ENCODE measurements at places on chromosomes 6 and 20.
A peak's percentile ranks its signal among the peaks of the same experiment; 100 is the strongest.

DNA sequence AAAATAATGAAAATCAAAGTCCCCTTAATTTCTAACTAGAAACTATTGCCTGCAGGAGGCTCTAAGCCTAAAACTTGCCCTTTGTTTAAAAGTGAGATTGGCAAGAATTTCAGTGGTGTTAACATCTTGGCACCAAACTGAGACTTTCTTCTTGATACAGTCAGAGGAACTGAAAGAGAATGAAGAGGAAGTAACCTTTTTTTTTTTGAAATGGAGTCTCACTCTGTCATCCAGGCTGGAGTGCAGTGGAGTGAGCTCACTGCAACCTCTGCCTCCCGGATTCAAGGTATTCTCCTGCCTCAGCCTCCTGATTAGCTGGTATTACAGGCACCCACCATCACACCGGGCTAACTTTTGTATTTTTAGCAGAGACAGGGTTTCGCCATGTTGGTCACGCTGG lies 3.6 kb downstream of the DOP1A start:
- no peak for DNase-seq
- no peak overlapping the region for H3K4me3 ChIP-seq
- H3K27ac ChIP-seq = no peak overlapping the region
- H3K27me3 ChIP-seq = no peaks in the 10 kb centered on the region
- peaks cover 16% of the 10 kb centered on the region for H3K4me1 ChIP-seq
- no peaks in the 10 kb centered on the region for H3K36me3 ChIP-seq

GRCh38 chr20:57240581-57241362 lies 25.7 kb downstream of the BMP7 start:
- no peaks in the 10 kb centered on the region for H3K4me1 ChIP-seq
- no peak overlapping the region for H3K4me3 ChIP-seq
- H3K36me3 ChIP-seq = no peaks in the 10 kb centered on the region

GRCh38 chr6:85672050-85672449 lies 29.4 kb upstream of the SYNCRIP start:
- H3K27me3 ChIP-seq = no peaks in the 10 kb centered on the region
- peak overlapping the region; percentile 28 for H3K27ac ChIP-seq
- no peak for DNase-seq
- no peak overlapping the region for H3K4me3 ChIP-seq

DNA sequence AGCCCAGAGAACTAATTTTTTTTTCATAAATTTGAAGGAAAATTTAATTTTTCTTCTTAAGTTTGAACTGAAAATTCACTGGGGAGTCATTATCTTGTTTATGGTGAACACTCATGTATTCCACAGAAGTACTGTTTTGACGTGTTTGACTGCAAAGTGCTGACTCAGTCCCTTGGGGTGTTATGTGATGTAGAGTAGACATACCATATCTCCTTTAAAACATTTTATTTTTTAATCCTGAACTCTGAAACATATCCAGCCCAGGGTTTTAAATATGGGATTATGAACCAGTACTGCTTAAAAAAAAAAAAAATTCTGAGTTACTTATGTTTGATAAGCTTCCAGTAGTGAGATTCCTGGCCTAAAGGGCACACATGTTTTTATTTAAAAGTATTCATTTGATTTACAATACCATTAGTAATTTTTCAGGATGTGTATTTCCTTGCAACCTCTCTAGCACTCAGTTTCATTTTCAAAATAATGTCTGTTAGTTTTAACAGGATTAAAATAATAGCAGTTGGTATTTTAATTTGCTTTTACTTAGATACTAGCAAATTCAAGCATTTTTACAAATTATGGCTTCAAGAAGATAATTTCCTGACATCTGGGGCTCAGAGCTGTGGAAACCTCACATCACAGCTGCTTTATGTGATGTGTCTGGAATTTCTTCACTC lies 81.7 kb upstream of the PDE10A start:
- H3K36me3 ChIP-seq = no peaks in the 10 kb centered on the region
- no peak overlapping the region for H3K27ac ChIP-seq
- no peak overlapping the region for H3K4me3 ChIP-seq

DNA sequence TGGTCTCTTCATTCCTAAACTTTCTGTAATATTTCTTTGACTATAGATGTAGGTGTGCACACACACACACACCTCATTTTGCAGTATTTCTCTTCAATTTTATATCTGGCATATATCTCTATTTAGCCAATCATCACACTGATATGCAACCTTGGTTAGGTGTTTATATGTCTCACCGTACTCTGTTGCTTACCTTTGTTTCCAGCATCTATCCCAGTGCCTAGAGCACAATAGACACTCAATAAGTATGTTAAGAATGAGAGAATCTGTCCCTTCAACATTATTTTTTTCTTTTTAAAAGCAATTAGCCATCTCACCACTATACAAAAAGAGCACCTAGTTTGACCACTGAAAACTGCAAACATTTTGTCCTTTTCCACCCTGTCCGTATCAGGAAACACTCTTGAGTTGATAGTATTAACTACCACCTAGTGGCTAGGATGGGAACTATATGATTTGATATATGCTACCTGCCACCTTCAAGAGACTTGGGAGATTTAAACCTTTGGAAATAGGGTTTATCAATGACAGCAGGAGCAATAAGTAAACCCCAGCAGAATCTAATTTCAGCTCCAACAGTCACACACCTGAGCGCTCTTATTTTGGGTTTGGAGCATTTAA lies 48.7 kb upstream of the RSPO3 start:
- no peaks in the 10 kb centered on the region for H3K36me3 ChIP-seq
- H3K4me3 ChIP-seq = no peak overlapping the region
- H3K4me1 ChIP-seq = no peaks in the 10 kb centered on the region
- no peaks in the 10 kb centered on the region for H3K27me3 ChIP-seq
- H3K27ac ChIP-seq = no peak overlapping the region
- DNase-seq = no peak
